Type B pancreatic cell (in vitro differentiated cells): ENCODE measurements at places on chromosomes 2 and 18. TPM values are rescaled to one million over a fixed set of nuclear protein-coding genes. Genes with fewer than 3 reads are reported as not detected.

GRCh38 chr2:44075541-44075940 is 79.8 kb upstream of the LRPPRC start:
- no peak for DNase-seq

Gene LYPD6
- total RNA-seq: 11.7 and 16.4 TPM in 2 replicates

Gene NPAS2
- total RNA-seq: 10.7 and 25.7 TPM in 2 replicates

GRCh38 chr2:177347570-177347969 is 45.0 kb upstream of the AGPS start:
- no peak for DNase-seq

DNA sequence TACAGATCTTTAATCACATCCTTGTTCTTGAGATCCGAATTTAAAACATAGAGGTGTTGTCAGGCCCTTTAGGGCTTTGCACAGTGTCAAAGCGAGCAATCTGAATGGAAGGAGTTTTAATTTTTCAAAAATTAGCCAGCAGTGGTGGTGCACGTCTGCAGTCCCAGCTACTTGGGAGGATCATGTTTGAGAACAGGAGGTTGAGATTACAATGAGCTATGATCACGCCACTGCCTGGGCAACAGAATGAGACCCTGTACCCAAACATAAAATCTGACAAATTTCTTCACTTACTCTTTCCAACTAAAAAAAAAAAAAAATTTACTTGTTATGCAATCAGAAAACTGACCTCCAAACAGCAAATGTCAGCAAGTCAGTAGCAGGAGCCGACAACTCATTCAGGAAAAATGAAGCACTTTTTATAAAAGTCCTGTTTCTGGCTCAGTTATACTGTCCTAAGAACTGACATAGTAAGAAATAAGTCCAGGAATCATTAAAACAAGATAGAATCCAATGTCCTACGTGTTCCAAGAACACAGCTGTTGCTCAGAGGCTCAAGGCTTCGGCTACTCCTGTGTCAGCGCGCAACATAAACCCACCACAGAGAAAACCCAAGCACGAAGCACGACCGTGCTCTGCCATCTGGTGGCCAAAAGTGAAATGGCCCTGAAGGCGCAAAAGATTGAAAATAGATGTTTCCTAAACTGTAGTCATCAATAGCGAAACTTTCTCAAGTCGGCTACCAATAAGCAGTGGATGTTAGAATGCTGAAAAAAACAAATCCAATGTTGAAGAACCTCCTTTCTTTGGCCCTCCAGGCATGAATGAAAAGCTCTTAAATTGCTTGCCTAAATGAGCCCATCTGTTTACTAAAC is 138.1 kb downstream of the INO80D start:
- DNase-seq: peak; percentile 81
